ENCODE measurements at places on chromosomes 1 and 21.

DNA sequence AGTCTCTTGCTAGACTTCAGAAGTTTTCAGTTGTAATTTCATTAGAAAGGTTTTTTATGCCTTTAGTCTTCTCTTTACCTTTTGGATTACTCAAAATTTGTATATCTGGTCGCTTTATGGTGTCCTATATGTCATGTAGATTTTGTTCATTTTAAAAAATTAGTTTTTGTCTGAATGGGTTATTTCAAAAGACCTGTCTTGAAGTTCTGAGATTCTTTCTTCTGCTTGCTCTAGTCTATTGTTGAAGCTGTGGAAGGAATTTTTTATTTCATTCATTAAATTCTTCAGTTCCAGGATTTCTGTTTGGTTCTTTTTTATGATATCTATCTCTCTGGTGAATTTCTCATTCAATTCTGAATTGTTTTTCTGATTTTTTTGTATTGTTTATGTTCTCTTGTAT is 46.5 kb upstream of the GCLM start:
- no peak for DNase-seq
- H3K36me3 ChIP-seq: no peaks in the 10 kb centered on the region
- no peaks in the 10 kb centered on the region for H3K4me1 ChIP-seq
- no peak overlapping the region for H3K27ac ChIP-seq
- H3K27me3 ChIP-seq: no peaks in the 10 kb centered on the region
- no peak overlapping the region for H3K4me3 ChIP-seq

- H3K27me3 ChIP-seq: no peaks in the 10 kb centered on the region
- no peaks in the 10 kb centered on the region for H3K36me3 ChIP-seq
- DNase-seq: no peak
- no peak overlapping the region for H3K4me3 ChIP-seq
Observed at GRCh38 chr1:40658751-40659648, 6.5 kb downstream of the RIMS3 start.

DNA sequence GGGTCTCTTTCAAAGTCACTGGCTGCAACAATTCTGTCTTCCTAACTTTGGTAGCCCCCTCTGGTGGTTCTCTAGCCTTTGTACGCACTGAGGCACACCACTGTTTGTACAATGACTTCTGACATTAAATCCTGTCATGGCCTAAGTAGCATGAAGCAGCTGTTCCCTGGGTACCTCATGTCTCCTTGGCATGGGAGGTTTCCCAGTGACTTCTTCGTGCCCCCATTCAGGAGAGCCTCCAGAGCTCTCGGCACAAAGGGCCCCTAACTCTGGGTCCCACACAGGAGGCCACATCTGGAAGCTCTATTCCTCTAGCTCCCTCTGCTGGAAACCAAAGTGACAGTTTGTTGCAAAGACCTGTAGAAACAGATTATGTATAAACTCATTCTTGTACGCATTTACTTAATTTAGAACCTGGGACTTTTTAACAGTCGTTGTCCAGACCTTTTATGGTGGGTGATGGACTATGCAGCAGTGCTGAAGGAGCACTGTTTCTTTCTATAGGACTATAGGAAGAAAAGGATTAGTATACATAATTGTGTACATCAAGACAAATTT is 13.4 kb downstream of the SWT1 start:
- H3K27me3 ChIP-seq: no peaks in the 10 kb centered on the region
- H3K36me3 ChIP-seq: no peaks in the 10 kb centered on the region
- DNase-seq: peak; percentile 39
- H3K4me3 ChIP-seq: no peak overlapping the region
- H3K27ac ChIP-seq: no peak overlapping the region
- H3K4me1 ChIP-seq: no peaks in the 10 kb centered on the region

DNA sequence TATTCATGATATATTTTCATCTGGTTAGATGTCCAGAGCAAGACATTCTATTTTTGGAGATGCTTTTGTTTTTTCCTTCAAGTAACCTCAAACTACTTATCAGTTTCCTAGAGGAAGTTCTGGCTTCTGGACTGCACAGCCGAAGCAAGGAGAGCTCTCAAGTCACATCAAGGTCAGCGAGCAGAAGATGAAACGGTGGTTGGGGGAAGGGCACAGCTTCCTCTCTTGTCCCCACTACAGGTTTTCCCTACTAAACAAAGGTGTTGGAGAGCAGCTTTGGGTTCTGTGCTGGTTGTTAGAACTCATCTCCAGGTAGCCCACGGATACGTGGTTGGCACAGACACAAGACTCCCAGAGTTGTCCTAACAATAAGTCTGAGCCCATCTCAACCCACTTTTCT is 5.1 kb upstream of the PLEKHO1 start:
- no peaks in the 10 kb centered on the region for H3K36me3 ChIP-seq
- H3K27ac ChIP-seq: no peak overlapping the region
- no peak overlapping the region for H3K4me3 ChIP-seq
- H3K27me3 ChIP-seq: no peaks in the 10 kb centered on the region
- peaks cover 2% of the 10 kb centered on the region for H3K4me1 ChIP-seq

DNA sequence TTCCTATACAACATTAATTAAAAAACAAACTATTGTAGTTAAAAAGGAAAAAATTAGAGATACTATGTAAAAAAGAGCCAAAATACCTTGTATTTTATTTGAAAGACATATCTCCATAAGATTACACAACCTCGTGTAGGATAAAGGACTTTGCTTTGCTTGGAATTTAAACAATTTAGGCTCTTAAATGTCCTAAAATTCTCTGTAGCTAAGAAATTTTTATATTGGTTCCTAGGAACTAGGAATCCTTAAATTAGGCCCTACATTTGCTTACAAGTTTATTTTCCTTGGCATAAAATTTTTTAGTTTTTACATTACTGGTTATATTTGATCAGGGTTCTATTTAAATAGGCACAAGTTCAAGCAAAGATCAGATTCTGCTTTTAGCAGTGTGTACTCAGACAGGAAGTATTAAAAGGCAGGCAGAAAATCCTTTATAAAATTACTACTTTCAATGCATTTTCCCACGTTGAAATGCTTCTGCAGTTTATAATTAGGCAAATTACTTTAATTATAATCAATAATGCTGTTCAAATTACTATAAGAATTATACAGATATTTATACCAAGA is 3.4 kb upstream of the ANGPTL3 start:
- DNase-seq: no peak
- H3K27ac ChIP-seq: no peak overlapping the region
- no peak overlapping the region for H3K4me3 ChIP-seq
- H3K4me1 ChIP-seq: no peaks in the 10 kb centered on the region
- peaks cover 2% of the 10 kb centered on the region for H3K36me3 ChIP-seq

DNA sequence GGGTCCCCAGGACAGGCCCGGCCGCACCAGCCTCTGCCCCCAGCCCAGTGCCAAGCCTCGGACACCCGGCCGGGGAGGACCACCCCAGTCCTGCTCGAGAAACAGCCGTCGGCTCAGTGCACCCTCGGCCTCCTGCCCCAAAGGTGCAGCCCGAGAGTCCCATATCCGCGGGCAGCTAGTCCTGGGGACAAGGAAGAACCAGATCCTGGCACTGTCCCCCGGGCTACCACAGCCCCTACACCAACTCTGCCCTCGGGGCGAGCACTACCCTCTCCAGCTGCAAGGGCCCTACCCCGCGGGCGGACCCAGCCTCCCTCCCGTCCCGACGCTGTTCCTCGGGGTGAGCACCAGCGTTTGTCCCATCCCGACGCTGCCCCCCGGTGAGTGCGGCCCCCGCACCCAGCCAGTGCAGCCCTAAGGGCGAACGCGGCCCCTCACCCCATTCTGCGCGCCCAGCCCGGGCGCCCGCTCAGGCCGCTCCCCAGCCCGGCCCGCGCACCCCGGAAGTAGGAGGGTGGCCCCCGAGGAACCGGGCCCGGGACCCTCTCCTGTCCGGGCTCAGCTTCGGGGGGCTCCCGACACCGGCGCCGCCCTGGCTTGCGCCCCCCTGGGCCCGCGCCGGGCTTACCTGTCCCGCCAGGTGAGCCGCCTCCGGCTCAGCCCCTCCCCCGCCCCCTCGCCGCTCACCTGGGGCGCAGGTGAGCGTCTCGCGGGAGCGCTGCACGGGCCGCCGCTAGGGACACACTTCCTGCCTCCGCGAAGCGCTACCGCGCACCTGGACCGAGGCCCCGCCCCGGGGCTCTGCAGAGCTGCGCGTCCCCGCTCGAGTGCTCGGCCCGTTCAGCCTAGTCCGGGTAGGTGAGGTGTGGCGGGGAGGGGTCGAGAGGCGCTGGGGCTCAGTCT is at the start of gene KDF1:
Gene KDF1, minus strand, starts transcription at position 747 of the 903 bp plus-strand sequence. CDS start 8,088 bp downstream, outside the sequence.
- H3K4me1 ChIP-seq: peaks cover 14% of the 10 kb centered on the region
- H3K36me3 ChIP-seq: no peaks in the 10 kb centered on the region
- H3K4me3 ChIP-seq: peak within 1 kb of the TSS; percentile 62
- H3K27me3 ChIP-seq: no peaks in the 10 kb centered on the region

- H3K4me3 ChIP-seq: no peak overlapping the region
- H3K4me1 ChIP-seq: no peaks in the 10 kb centered on the region
- no peak overlapping the region for H3K27ac ChIP-seq
- no peaks in the 10 kb centered on the region for H3K36me3 ChIP-seq
- DNase-seq: no peak
- H3K27me3 ChIP-seq: peaks cover 9% of the 10 kb centered on the region
Observed at GRCh38 chr1:18793164-18793563, 66.3 kb downstream of the TAS1R2 start.

Measured in Panc1 (cell line).